ENCODE measurements at places on chromosomes 6 and 20. TPM values are rescaled to one million over a fixed set of nuclear protein-coding genes. Genes with fewer than 3 reads are reported as not detected.

DNA sequence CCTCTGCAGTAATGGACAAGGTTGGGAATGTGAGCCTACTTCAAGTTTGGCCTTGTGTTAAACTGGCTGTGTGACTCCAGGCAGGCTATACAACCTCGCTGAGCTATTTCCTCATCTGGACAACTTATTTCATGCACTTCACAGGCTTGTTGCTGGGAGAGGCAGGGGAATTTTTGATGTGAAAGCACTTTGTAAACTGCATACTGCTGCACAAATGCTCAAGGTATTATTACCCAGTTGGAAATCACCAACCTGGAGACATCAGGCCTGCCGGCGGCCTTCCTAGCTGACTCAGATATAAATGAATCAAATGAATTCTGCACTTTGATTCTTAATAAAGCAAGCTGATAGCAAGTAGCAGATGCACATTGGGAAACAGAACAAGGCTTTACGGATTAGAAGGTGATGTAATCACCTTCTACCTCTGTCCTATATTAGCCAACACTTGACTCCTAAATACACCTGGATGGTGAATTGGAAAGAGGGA is 10.1 kb downstream of the JARID2 start:
- no peak overlapping the region for H3K27ac ChIP-seq
- H3K27me3 ChIP-seq = no peaks in the 10 kb centered on the region
- H3K36me3 ChIP-seq = peaks cover 45% of the 10 kb centered on the region
- DNase-seq = no peak

GRCh38 chr6:13178107-13178506 is 150.2 kb downstream of the TBC1D7 start:
- no peak overlapping the region for H3K4me3 ChIP-seq
- H3K4me1 ChIP-seq = peaks cover 9% of the 10 kb centered on the region
- DNase-seq = no peak
- H3K27me3 ChIP-seq = peaks cover 16% of the 10 kb centered on the region
- peak overlapping the region; percentile 2 for H3K27ac ChIP-seq

- peak overlapping the region; percentile 47 for H3K27ac ChIP-seq
- peak overlapping the region; percentile 59 for H3K4me3 ChIP-seq
These were observed 73.1 kb downstream of the HIVEP2 start for GRCh38 chr6:142871910-142872331.

The IP6K3 gene
- not detected for total RNA-seq

The CLPSL1 gene
- not detected for total RNA-seq

The CALHM6 gene
- total RNA-seq = 26.7 TPM

DNA sequence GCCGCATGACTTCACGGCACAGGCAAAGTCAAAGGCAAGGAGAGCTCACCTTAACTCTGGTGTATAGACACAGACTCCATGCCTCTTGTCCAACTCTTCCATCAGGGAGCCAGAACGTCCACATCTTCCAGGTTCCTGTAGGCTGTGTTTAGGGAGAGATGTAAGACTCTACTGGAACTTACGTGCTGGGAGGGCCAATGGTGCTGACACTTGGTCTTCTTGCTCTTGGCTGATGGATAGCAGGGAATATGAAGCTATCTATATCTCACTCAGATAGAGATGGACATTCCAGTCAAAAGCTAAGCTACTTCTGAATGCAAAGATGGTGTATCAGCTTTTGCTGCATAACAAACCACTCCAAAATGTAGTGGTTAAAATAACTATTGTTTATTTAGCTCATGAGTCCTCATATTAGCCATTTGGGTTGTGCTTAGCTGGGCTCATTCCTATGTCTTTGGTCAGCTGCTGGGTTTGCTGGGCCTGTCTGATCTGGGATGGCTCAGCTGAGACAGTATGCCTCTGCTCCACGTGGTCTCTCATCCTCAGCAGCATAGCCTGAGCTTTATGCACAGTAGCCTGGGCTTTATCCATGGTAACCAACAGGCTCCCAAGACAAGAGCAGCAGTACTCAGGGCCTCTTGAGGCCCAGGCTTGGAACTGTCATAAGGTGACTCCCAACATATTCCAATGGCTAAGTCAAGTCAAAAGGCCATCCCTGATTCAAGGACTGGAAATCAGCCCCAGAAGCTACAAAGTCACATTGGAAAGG is 111.6 kb downstream of the SNX5 start:
- H3K4me1 ChIP-seq = peaks cover 45% of the 10 kb centered on the region
- DNase-seq = no peak
- peak overlapping the region; percentile 18 for H3K27ac ChIP-seq
- H3K4me3 ChIP-seq = peak overlapping the region; percentile 33
- H3K27me3 ChIP-seq = peaks cover 32% of the 10 kb centered on the region

The MAP3K4 gene
- total RNA-seq = 53.7 TPM

Data from activated naive CD8-positive, alpha-beta T cell treated with anti-CD3 and anti-CD28 coated beads, Interleukin-2, amount 10 ng/mL, durations not matched to agents 7 days and 5 days (primary cell).